ENCODE measurements at places on chromosomes 13 and 19.
A peak's percentile ranks its signal among the peaks of the same experiment; 100 is the strongest.

DNA sequence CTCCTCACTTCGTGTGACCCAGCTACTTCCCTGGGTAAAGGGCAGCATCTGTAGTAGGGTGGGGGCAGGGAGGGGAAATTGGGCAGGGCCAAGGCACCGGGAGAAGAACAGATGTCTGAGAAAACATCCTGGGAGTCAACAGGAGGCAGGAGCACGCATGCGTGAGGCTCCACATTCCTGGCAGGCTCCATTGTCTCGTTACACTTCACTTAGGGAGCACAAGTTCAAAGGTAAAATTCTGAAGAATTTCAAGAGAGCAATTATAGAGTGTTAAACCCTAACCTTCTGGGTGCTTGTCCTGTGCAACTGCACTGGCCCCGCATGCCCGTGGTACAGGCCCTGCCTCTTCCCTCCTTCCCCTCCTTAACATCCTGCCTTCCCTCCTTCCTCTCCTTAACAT, 79.6 kb upstream of the POMP start:
- no peak for DNase-seq

DNA sequence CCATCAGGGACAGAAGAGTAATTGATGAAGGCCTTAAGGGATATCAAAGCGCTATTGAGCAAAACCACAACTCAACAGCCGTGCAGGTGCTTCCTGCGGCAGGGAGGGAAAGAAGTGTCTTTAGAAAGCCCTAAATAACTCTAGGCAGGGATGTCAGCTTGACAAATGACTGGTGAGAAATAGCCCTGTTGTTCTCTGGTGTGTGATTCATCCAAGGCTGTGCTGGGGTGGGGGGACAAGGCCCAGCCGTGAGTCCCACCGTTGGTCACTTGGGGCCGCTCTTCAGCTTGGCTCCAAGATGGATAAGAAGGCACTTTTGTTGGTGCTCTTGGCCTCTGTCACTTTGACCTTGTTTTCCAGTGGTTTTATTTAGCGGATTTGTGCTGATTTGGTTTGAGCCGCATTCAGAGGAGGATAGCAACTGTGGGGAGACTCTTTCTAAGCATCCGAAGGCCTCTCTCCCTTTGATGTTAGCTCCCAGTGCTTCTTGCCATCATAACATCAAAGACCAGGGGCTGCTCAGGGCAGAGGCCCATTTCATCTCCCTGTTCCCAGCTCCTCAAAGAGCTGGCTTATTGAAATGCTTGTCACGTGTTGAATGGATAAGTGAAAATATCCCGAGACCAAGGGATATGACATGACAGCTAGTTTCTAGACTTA, 130.3 kb upstream of the SERP2 start:
- DNase-seq = peak; percentile 56

DNA sequence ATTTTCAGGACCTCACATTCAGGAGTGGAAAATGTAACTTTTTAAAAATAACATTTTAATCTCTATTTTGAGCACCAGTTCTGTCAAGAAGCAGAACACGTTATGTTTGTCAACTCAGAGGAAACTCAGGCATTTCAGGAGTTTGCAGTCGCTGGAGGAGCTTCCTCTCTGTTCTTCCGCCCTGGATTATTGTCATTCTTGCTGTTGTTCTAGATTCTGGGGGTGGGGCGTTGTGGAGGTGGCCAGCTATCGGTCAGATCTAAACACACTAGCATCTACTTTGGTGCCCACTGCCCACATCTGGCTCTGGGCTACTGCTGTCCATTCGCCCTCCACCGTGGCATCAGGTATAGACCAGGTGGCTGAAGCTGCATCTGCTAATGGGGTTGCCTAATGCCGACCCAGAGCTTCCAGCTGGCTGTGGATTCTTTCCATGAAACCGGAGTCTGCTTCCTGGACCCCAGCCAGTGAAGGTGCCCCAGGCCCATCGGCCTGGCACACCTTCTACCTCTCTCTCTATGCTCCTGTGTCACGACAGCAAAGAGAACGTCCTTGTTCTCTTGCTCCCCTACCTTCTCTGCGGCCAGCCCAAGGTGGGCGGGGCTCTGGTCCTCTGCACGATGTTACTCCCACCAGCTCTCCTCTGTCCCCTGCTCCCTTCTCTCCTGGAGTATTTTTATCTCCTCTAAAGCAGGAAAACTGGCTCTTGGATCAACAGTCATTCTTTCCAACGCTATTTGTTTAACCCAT, 36.7 kb upstream of the DGKH start:
- no peak for DNase-seq

DNA sequence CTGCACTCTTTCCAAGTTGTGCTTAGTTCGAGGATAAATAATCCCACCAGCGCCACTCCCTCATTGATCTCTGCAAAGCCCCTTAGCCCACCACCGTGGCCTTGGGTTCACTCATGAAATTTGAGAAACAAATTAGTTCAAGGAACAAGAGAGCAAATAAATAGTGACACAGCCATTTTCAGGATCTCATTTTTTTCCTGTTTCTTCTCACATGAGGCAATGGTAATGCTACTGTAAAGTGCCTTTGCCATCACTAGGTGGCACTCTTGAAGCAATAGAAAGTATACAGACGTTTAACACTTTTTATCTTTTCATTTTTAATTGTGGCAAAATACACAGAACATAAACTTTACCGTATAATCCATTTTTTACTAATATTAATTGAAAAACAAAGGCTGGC, 76.8 kb upstream of the ZNF835 start:
- DNase-seq = peak; percentile 44

DNA sequence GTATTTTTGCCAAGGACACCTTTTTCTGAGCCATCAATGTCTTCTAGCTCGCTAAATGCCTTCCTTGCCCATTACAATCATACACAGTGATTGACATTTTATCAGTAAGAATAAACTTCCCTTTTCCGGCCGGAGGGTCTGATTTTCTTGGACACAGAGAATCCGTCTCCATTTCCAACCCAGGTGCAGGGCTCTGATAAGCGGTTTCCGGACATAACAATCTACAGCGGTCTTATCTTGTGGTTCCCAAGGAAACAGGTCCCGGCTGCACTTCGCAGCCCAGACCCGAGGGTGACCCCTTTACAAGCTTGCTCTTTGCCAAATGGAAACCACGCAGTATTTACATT, 5.1 kb upstream of the ZNF77 start:
- peak; percentile 48 for DNase-seq

Measured in left hindlimb (tissue), 1 donor.